ENCODE measurements at places on chromosomes 13 and 19.
A peak's percentile ranks its signal among the peaks of the same experiment; 100 is the strongest.

- no peak for DNase-seq
These were observed 116.0 kb upstream of the WASF3 start for GRCh38 chr13:26441476-26441875.

DNA sequence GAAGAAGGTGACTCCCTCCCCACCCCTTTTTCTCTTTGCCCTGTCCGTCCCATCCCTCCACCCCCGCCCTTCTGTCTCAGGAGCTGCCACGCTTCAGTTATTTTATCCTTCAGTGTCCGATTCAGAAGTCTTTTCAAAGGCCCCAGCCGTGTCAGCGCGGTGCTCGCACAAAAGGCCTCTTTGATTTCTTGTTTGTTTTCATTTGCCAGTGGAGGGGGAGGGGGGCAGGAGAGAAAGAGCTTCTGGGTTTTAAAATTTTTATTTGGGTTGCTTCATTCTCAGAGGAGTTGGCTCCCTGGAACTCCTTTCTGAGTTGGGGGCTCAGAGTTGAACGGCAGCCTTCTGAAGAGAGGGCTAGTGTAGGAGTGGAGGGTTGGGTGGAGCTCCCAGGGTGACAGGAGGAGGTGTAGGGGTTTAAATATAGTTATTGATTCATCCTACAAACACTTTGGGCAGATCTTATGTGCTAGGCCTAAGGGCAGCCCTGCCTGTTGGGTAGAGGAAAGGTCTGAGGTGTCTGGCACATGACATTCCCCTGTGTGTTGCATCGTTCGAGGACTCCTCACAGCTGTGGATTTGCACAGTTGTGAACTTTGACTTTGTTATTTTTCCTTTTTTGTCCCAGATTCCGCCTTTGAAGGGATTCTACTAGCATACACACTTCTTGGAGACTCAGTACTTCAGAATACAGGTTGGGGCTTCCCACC, 36.8 kb downstream of the NFIX start:
- DNase-seq = no peak

GRCh38 chr19:1862068-1862423, 1.3 kb downstream of the KLF16 start:
- no peak for DNase-seq

DNA sequence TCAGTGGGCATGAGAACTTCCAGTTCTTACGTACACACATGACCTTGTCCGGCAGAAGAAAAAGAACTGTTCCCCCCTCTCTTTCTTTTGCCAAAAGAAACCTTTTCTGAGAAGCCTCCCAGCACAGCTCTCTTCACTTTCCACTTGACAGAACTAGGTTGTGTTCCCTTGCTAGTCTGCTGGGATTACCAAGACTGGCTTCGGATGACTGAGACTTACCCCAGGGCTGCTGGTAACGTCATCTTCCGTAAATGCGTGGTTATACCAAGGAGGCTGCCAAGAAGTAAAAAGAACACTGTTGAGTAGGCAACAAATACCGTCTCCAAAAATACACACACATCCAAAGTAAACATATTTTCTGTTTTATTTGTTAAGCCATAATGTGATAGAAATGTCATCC, 908.2 kb downstream of the EFNB2 start:
- DNase-seq = no peak

DNA sequence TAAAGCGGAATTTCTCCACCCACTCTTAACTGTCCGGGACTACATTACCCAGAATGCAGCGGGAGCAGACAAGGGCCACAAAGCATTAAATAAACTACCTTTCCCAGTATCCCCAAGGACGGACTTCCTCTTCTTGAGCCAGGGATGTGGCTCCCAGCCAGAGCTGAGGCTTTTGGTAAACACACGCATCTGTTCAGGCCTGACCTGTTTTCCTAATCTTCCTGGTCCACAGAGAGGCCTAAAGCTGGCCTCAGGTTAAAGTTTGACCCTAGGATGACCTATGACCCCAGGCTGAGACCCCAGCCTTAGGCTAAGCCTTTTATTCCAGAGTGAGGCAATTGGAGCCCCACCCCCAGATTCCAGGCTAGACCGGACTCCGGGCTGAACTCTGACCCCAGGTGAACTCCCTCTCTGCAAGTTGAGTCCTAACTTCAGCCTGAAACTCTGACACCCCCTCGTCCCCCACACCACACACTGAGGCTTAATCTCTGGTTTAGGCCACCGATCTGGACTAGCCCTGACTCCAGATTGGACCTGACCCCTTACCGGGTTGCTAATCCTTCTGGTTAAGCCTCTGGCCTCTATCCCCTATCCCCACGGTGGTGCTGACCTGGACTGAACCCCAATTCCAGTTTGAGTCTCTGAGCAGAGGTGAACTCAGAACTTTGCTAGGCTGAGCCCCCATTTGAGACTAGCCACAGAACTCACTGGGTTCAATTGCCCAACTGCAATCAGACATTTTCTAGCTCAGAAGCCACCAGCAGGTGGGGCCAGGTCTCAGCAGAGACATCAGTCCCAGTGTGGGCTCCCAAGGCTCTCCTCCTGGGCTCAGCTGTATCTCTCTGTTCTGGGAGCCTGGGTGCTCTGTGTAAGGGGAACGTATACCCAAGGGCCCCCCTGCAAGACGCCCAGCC, 750 bp upstream of the GPR108 start:
- DNase-seq = no peak

- no peak for DNase-seq
These were observed 26.5 kb downstream of the ARHGAP35 start for GRCh38 chr19:46887240-46887782.

GRCh38 chr19:52735734-52736133, 890 bp upstream of the ZNF611 start:
- no peak for DNase-seq

- DNase-seq = no peak
These were observed 7.3 kb downstream of the ATP4A start for GRCh38 chr19:35556025-35556590.

GRCh38 chr19:42473686-42474085, 30.9 kb upstream of the CXCL17 start:
- no peak for DNase-seq

DNA sequence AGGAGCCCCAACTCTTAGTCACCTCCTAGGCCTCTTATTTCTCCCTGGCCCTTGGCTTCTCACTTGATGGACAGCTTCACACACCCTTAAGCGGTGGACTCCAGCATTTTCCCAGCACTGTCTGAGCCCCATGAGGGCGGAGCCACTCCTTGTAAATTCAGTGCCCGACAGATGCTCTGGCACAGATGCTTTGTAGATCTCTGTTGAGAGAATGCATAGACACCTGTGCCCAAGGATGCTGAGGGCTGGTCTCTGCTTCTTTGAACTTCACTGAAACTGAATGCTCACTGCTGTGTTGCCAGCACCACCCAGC, 3.3 kb downstream of the SYCN start:
- DNase-seq = no peak

- no peak for DNase-seq
These were observed at the start of gene NCR1 for GRCh38 chr19:54905803-54906511. TSS of gene NCR1 (plus strand) at chr19:54906148. CDS start at chr19:54906188, 40 bp downstream.

- DNase-seq = no peak
These were observed 2.2 kb downstream of the ARHGAP45 start for GRCh38 chr19:1069009-1069779.

DNA sequence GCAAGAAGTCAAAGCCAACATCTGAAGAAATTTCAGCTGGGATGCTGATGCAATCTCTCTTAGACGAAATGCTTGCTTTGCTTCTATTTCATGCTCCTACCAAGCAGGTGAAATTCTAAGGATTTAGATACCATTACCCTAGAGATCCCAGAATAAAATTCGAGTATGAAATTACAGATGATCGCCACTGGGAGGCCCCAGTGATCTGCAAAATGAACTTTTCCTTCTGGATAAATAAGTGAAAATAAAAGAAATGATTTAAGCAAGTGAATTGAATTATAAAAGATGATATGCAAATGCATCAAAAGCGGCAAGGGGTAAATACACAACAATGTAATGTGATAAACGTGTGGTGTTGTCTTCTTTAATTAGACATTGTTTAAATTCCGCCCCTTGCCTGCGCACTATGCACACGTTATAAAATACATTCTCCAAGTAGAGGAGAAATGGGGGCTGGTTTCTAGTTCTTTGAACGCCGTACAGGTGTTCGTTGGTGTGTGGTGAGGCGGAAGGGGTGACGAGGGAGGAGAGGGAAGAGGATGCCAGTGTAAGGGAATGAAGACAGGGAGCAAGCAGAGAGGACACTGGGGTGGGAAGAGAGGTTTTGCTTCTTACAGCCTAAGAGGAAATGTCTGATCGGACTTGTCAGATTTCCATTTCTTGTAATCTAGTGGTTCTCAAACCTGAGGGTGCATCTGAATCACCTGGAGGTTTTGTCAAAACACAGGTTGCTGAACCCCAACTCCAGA, 58.0 kb downstream of the ERCC5 start:
- DNase-seq = no peak

DNA sequence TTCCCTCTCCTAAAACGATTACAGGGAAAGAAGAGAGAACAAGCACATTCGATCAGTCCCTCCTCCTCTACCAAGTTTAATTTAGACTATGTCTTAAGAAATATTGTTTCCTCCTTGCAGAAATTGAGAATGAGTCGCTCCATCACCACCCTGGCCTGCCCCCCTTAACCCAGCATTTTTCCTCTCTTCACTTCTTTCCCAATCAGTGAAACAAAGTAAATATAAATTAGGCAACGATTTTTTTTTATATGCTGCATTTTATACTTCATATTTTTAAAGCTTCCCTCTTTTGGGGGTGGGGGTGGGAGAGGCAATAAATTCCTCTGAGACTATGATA, 300.0 kb downstream of the SPRY2 start:
- DNase-seq = no peak

- DNase-seq = no peak
These were observed 15.1 kb downstream of the NALCN start for GRCh38 chr13:101401196-101401595.

- DNase-seq = no peak
These were observed 234.2 kb downstream of the PCDH17 start for GRCh38 chr13:57865600-57866294.

DNA sequence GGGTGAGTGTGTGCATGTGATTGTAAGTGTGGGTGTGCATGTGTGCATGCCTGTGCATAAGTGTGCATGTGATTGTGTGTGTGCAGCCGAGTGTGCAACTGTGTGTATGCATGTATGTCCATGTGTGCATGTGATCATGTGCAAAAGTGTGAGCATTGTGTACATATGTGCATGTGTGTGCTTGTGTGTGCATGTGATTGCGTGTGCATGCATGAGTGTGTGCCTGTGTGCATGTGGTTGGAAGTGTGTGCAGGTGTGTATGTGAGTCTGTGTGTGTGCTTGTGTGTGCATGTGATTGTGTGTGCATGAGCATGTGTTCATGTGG, 3.5 kb downstream of the PODNL1 start:
- DNase-seq = no peak

GRCh38 chr13:66180836-66181235, 1049.3 kb downstream of the PCDH9 start:
- DNase-seq = no peak

- DNase-seq = no peak
These were observed 72.2 kb downstream of the KCTD15 start for GRCh38 chr19:33868788-33869412.

DNA sequence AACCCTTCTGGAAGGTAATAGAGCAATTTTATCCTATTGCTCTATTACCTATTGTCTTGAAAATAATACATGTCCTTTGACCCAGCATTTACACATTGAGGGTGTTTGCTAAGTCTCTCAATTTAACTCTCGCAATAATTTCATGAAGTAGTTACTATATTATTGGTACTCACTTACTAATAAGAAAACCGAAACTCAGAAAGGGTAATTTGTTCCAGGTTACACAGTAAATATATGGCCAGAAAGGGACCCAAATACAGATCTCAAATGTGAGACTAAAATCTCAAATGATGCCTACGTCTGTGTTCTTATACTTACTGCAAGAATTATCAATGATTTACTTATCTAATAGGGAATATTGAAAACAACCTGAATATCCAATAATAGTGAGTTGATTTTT, 29.7 kb upstream of the FAM216B start:
- DNase-seq = no peak

DNA sequence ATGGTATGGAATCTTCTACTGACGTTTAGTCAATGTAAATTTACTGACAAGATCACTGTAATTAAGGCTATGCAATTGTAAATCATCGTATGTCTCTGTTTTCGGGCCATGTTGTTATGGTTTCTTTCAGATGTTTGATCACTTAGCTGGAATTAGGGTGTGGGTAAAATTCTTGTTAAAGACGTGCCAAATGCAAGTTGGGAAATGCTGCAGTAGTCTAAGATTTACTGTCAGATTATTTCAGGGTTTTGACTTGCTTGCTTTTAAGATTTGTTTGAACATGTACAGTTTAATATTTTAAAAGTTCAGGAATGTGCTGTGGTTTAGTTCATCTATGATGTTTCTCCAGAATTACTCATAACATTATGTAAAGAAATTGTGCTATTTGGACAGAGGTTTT, 10.8 kb downstream of the NDFIP2 start:
- no peak for DNase-seq

DNA sequence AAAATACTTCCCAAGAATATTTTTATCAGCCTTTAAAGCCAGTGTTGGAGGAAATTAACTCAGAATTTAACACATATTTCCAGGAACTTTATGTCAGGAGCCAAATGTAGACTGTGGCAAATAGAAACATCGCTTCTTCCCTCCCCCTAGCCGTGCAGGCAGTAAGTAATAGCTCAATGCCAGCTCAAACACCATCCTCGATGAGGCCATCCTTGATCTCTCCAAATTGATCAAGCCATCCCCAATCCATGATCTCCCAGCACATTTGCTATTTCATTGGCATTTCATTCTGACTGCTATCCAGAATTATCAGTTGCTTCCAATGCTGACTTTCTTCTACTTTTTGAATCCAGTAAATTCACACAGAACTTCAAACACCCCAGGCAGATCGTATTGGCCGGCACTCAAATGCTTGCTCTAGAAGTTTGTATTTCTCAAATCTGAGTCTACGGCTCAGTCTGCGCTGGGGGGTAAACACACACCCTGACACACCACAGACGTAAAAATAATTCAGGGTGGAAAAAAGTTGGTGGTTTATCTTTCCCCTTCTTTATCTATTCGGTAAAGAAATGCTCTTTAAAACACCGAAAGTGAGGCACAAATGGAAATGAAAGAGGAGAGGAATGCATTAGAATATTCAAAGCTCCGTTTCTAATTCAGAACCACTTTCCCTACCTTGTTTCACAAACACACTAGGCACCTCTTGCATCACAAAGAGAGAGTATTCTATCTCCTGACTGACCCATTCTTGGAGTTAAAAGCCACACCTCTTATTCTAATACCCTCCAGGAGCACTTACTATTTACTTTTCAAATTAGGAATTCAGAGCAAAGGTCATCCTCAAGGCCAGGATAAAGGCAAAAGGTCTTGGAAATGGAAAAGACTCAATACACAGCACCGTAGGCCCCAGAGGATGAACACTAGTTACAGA, 991 bp downstream of the OBI1 start:
- DNase-seq = no peak

GRCh38 chr13:93147298-93147645, 79.3 kb upstream of the GPC6 start:
- peak; percentile 12 for DNase-seq

DNA sequence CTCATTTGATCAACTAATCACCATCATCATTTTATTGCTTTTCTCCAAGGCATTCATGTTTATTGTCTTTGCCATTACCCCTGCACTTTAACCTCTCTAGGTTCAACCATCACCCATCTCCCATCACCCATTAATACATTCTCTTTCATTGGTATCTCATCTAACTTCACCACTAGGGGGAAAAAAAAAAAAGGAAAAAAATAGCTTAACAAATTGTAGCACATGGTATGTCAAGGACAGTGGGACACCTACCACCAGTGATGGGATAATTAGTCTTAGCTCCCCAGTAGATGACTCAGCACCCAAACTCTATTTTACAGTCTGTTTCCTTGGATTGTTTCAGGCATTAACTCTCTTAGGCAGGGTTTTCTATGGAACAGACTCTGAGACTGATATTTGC, 1770.2 kb upstream of the MIR17HG start:
- no peak for DNase-seq

- DNase-seq = no peak
These were observed 22.0 kb downstream of the C19orf47 start for GRCh38 chr19:40326201-40326600.

All from kidney epithelial cell (primary cell).